Fibroblast of skin of abdomen (primary cell): ENCODE measurements at places on chromosomes 4 and X.

DNA sequence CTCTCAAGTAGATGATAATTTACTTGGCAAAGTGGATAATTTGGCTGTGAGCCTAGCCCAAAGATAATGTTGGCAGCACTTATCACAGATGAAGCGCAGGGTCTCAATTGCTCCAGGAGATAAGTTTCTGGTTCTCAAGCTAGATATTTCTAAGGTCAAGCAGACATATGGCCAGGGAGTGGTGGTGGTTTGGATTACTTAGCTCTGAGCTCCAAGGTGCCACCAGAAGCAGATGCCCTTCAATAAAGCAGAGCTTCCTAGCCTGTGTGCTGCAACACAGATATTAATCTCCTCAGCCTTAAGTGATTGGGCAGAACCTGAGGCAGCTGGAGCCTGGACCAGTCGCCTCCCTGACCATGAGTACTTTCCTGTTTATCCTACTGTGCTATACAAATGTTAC, 79.2 kb upstream of the NALF2 start:
- DNase-seq, result no peak

- no peak for DNase-seq
Measured at GRCh38 chrX:136662976-136663375, 15.0 kb downstream of the CD40LG start.

- no peak for DNase-seq
Measured at GRCh38 chr4:649751-650310, 24.2 kb downstream of the ATP5ME start.

DNA sequence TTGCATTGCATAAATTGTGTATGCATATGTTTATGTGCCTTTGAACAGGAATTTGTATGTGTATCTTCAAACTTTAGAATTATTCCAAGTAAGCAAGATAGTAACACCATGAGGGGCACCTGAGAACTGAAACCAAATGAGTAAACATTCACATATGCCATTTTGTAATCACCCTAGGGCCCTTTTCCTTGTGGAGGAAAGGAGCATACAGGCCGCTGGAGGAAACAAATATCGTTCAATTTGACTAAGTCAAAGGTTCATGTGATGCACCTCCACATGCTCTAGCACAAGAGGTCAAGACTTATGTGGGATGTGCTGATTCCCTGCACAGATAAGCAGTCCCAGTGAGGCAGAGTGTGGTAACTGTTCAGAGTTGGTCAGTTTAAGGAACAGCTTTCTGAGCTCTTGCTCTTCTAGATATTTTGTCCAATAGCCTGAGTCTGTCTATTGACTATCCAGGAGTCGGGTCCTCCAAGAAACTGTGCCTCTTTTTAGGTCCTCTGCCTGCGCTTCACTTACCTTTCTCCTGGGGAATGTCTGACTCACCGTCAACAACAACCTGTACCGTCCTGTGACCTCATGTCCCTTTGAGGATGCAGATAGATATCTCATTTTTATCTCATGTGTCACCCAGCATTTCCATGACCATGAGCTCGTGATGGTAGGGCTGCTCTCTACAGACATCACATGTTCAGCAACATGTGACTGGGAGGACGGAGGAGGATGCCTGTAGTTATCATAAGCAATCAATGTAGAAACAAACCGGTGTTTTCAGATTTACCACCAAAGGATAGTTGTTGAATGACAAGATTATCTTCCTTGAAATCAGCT, 196.9 kb downstream of the NWD2 start:
- DNase-seq, result no peak

GRCh38 chrX:47571215-47571614, 10.2 kb downstream of the ARAF start:
- DNase-seq, result no peak

- DNase-seq, result no peak
Measured at GRCh38 chrX:145292218-145292617, 44.9 kb downstream of the SPANXN1 start.

- DNase-seq, result peak; percentile 39
Measured at GRCh38 chr4:124806403-124806802, 93.9 kb upstream of the ANKRD50 start.

- no peak for DNase-seq
Measured at GRCh38 chr4:53619431-53619830, 28.1 kb upstream of the LNX1 start.

- peak; percentile 69 for DNase-seq
Measured at GRCh38 chr4:147207911-147208310, 262.2 kb upstream of the TTC29 start.

GRCh38 chr4:42460043-42460442, 62.8 kb downstream of the SHISA3 start:
- no peak for DNase-seq

GRCh38 chrX:138914767-138915166, 203.2 kb upstream of the FGF13 start:
- DNase-seq, result no peak

DNA sequence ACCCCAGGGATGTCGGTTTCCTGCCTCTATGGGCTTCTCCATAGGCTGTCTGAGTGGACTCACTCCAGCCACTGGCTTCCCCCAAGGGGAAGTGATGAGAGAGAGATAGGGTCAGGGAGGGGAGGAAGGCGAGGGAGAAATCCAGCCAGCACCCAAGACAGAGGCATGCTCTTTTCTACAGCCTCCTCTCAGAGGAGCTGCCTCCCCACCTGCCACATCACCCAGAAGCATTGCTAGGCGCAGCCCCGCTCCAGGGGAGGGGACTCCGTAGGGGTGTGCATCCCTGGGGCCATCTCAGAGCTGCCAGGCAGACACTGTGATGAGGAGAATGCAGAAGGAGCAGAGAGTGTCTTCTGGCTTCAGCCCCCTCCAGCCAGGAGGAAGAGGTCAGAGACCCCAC, 109.5 kb upstream of the NKX1-1 start:
- DNase-seq, result no peak

DNA sequence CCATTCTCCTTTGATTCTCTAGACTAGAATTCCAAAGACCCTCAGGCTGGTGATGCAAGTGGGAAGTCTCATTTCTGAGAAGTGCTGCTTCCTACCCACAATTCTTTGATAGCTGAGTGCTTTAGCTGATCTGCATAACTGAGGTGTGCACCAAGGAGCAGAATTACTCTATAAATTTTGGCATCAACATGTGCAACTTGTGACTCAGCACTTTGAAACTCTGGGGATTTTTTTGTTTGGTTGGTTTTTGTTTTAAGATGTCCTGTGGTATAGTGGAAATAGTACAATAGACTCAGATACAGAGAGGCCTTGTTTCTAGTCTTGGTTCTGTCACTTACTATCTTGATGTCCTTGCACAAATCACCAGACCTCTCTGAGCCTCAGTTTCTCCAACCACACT, 148.4 kb downstream of the AR start:
- DNase-seq, result peak; percentile 81

- DNase-seq, result no peak
Measured at GRCh38 chr4:41660352-41660751, 88.2 kb downstream of the PHOX2B start.

- peak; percentile 19 for DNase-seq
Measured at GRCh38 chr4:4386736-4387392, at the start of gene NSG1. Gene NSG1 (plus strand): TSS chr4:4387102. CDS start chr4:4387630, 528 bp downstream.

- peak; percentile 25 for DNase-seq
Measured at GRCh38 chrX:11059933-11060332, 51.2 kb upstream of the HCCS start.

DNA sequence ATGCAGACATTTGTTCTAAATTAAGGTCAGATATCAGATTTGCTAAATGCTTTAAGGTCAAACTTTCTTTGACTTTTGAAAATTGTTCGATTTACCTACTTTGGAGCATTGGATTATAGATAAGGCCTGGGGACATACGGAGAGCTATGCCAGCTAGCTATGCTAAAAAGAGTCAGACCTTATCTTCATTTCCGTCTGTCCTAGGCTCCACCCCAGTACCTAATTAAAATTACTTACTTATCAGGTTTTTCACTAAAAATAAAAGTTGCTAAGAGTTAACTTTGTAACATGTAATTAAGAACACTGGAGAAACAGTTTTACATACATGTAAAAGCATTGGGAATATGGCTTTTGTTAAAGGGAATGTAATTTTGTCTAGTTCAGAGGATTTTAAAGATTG, 7.1 kb upstream of the TMEM35A start:
- no peak for DNase-seq

GRCh38 chr4:113467581-113467980, 294.0 kb downstream of the CAMK2D start:
- peak; percentile 45 for DNase-seq

DNA sequence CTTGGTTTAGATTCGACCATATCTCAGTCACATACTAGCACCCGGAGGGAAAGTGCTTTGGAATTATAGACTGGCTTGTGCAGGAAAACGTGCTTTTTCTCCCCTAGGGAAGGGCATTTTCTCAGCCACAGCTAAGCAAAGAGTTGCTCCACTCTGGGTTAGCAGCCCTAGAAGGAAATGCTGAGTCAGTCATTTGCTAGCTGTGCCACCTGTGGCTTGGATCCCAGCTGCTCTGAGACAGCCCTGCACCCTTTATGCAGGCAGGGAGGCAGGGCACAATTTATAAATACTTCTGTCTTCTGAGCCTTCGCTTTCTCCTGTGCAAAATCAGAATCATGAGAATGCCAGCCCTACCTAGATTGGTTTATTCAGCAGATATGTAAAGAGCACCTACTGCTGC, 1.3 kb upstream of the USP51 start:
- DNase-seq, result no peak

GRCh38 chr4:45795135-45795534, 328.7 kb downstream of the GABRG1 start:
- DNase-seq, result no peak

GRCh38 chrX:111876646-111877045, 665 bp downstream of the TRPC5OS start:
- no peak for DNase-seq

DNA sequence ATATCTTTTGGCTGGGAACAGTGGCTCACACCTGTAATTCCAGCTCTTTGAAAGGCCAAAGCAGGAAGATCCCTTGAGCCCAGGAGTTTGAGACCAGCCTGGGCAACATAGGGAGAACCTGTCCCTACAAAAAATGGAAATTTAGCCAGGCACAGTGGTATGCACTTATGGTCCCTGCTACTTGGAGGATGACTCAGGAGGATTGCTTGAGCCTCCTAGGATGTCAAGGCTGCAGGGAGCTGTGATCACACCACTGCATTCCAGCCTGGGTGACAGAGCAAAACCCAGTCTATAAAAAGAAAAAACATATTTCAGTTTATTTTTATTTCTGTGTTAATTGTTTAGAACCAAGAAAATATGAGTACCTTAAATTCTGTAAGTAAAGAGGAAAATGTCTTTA, 123.7 kb downstream of the CBR4 start:
- DNase-seq, result peak; percentile 70

GRCh38 chr4:145545538-145546174, 64.0 kb downstream of the SMAD1 start:
- DNase-seq, result peak; percentile 93

DNA sequence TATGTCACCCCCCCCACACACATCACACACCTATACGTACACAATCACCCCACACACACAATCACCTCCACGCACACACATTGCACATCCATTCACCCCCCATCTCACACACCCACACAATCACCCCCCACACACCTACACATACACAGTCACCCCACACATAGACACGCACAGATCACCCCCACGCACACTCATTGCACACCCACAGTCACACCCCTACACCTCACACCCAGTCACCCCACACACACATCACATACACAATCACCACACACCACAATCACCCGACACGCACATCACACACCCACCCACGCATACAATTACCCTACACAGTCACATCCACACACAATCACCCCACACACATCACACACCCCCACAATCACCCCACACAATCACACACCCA, 15.9 kb upstream of the TADA2B start:
- DNase-seq, result no peak
